CD4-positive, CD25-positive, alpha-beta regulatory T cell (primary cell): ENCODE measurements at places on chromosomes 3 and 15. TPM values are rescaled to one million over a fixed set of nuclear protein-coding genes. Genes with fewer than 3 reads are reported as not detected.

Gene CCR1
- 0.17 TPM for total RNA-seq

Gene FGF12
- not detected for total RNA-seq

Gene DOCK3
- total RNA-seq: 0.35 TPM

Gene RBMS3
- total RNA-seq: 5.9 TPM

Gene SLC24A5
- total RNA-seq: not detected

Gene GADL1
- not detected for total RNA-seq

Gene ADCY5
- total RNA-seq: not detected

Gene ZNF609
- total RNA-seq: 39.0 TPM

Gene FMN1
- 8.9 TPM for total RNA-seq

Gene KLHL25
- total RNA-seq: 8.8 TPM

Gene LRRK1
- 0.17 TPM for total RNA-seq

GRCh38 chr15:77656294-77656693, 23.6 kb upstream of the LINGO1 start:
- no peak overlapping the region for H3K4me3 ChIP-seq
- H3K36me3 ChIP-seq: no peaks in the 10 kb centered on the region
- no peak for DNase-seq
- no peaks in the 10 kb centered on the region for H3K4me1 ChIP-seq
- H3K27ac ChIP-seq: no peak overlapping the region

GRCh38 chr3:54900838-54901591, 26.8 kb downstream of the LRTM1 start:
- DNase-seq: no peak
- H3K36me3 ChIP-seq: no peaks in the 10 kb centered on the region
- H3K4me1 ChIP-seq: no peaks in the 10 kb centered on the region
- no peaks in the 10 kb centered on the region for H3K27me3 ChIP-seq

DNA sequence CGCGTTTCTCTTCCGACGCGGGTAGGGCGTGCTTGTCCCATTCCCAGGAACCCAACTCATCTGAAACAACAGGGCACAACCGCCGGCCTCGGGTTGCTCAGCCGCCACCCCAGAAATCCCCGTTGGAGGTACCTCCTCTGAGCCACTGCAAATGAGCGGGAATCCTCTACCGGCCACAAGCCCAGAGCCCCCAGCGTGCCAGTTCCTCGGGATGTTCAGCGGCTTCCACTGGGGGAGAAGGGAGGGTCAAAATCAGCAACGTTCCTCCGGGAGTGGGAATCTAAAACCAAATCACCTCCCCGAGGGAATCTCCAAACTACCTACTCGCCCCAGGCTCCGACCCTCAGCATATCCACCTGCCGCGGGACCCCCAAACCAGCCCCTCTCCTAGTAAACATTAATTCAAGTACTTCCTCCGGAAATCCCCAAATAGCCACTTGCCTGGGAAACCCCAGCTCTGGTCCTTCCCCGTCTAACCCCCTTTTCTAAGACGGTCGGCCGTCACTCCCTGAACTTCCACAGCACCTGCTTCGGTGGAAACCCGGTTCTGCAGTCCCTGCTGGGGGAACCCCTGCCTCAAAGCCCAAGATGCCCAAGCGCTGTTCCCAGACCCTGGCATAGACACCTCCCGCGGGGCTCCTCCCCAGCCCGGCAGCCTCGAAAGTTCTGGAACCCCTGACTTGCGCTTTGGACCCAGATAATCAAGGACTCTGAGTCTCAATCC, 887 bp downstream of the OXTR start:
- H3K4me3 ChIP-seq: no peak overlapping the region
- no peak for DNase-seq
- peaks cover 6% of the 10 kb centered on the region for H3K27me3 ChIP-seq
- H3K27ac ChIP-seq: no peak overlapping the region
- peaks cover 17% of the 10 kb centered on the region for H3K4me1 ChIP-seq

GRCh38 chr3:29283231-29284119, 2.6 kb downstream of the RBMS3 start:
- H3K27me3 ChIP-seq: no peaks in the 10 kb centered on the region
- H3K4me1 ChIP-seq: peaks cover 8% of the 10 kb centered on the region
- DNase-seq: no peak
- peak overlapping the region; percentile 75 for H3K27ac ChIP-seq

GRCh38 chr3:177459401-177459800, 262.1 kb upstream of the TBL1XR1 start:
- no peaks in the 10 kb centered on the region for H3K36me3 ChIP-seq
- H3K4me1 ChIP-seq: peaks cover 10% of the 10 kb centered on the region
- no peaks in the 10 kb centered on the region for H3K27me3 ChIP-seq
- DNase-seq: no peak

DNA sequence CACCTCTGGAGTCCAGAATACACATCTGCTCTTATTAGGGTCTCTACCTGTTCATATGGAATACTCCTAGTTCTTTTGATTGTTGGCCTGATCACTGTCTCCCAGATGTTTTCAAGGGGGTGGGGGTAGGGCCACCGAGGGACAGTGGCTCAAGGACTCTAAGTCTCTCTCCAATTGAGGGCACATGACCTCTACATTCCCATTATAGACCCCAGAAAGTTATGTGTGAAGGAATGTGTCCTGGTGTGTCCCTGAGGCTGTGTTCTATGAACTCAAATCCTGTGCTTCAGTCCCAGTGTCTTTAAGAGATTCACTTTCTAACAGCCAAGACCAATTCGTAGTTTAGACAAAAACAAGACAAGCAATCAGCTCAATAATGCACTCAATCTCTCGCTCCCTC, 357.4 kb downstream of the ERC2 start:
- H3K27me3 ChIP-seq: no peaks in the 10 kb centered on the region
- H3K36me3 ChIP-seq: no peaks in the 10 kb centered on the region
- H3K4me1 ChIP-seq: no peaks in the 10 kb centered on the region
- H3K27ac ChIP-seq: no peak overlapping the region

- no peaks in the 10 kb centered on the region for H3K36me3 ChIP-seq
- no peak overlapping the region for H3K4me3 ChIP-seq
- H3K27me3 ChIP-seq: no peaks in the 10 kb centered on the region
- H3K27ac ChIP-seq: no peak overlapping the region
- H3K4me1 ChIP-seq: no peaks in the 10 kb centered on the region
- no peak for DNase-seq
These were observed 225.1 kb downstream of the SNRPN start for GRCh38 chr15:25179673-25180511.

GRCh38 chr15:28887339-28888174, 1.8 kb downstream of the APBA2 start:
- peak overlapping the region; percentile 26 for H3K4me3 ChIP-seq
- no peak overlapping the region for H3K27ac ChIP-seq
- H3K36me3 ChIP-seq: no peaks in the 10 kb centered on the region
- H3K27me3 ChIP-seq: peaks cover 3% of the 10 kb centered on the region

GRCh38 chr3:133893683-133894352, 1.9 kb downstream of the RAB6B start:
- no peak for DNase-seq
- H3K36me3 ChIP-seq: no peaks in the 10 kb centered on the region
- peaks cover 5% of the 10 kb centered on the region for H3K4me1 ChIP-seq
- H3K4me3 ChIP-seq: no peak overlapping the region
- no peaks in the 10 kb centered on the region for H3K27me3 ChIP-seq
- no peak overlapping the region for H3K27ac ChIP-seq

- no peaks in the 10 kb centered on the region for H3K4me1 ChIP-seq
- no peaks in the 10 kb centered on the region for H3K36me3 ChIP-seq
- no peak for DNase-seq
These were observed 99.8 kb upstream of the HACD2 start for GRCh38 chr3:123684636-123685035.

DNA sequence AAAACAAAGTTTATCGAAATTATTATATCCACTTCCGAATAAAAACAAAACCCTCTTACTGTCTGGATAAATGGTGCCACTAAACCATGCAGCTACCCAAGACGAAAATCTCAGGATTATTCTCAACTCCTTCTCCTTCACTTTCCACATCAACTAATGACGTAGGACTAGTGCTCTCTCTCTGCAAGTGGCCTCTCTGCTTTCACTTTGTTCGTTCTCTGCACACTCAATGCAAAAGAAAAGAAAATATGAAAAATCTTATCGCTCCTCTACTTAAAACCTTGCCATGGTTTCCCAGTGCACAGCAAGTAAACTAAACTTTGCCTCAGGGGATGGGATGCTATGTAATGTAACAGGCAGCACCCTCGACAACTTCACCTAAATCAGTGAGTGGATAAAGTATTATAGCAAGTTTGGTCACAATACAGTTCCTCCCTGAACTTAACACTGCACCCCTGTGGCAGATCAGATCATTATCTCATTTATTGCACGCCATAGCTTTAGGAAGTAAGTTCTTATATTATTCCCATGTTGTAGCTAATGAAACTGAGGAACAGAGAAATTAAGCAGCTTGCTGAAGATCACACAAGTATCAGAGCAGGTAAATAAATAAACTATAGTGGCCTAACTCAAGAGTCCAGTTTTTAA, 262.7 kb upstream of the GADL1 start:
- no peaks in the 10 kb centered on the region for H3K27me3 ChIP-seq
- H3K27ac ChIP-seq: no peak overlapping the region
- no peaks in the 10 kb centered on the region for H3K4me1 ChIP-seq

- no peak overlapping the region for H3K27ac ChIP-seq
- H3K4me3 ChIP-seq: no peak overlapping the region
- no peaks in the 10 kb centered on the region for H3K27me3 ChIP-seq
- DNase-seq: no peak
These were observed 31.1 kb downstream of the PGPEP1L start for GRCh38 chr15:98976500-98976899.

- DNase-seq: no peak
- no peaks in the 10 kb centered on the region for H3K36me3 ChIP-seq
- H3K27ac ChIP-seq: no peak overlapping the region
- no peak overlapping the region for H3K4me3 ChIP-seq
- no peaks in the 10 kb centered on the region for H3K4me1 ChIP-seq
These were observed 333.0 kb upstream of the SEMA6D start for GRCh38 chr15:47384341-47384740.

DNA sequence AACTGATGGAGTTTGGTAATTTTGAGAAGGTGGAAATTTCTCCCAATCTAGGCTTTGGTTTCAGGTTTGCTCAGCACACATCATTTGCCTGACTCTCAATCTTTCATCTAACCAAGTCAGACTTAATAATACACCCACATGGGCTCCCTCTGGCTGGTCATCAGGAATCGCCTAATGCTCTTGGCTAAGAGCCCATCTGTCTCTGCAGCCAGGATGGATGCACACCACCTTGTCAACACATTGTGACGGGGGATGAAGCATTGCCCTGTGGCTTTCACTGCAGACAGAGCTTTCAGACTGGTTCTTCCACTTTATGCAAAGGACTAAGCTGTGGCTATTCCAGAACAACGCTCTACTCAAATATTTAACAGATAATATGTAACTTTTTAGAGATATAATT, 3.0 kb upstream of the HDGFL3 start:
- H3K27me3 ChIP-seq: peaks cover 38% of the 10 kb centered on the region
- H3K4me3 ChIP-seq: no peak overlapping the region
- H3K27ac ChIP-seq: no peak overlapping the region
- H3K4me1 ChIP-seq: peaks cover 10% of the 10 kb centered on the region
- no peaks in the 10 kb centered on the region for H3K36me3 ChIP-seq

DNA sequence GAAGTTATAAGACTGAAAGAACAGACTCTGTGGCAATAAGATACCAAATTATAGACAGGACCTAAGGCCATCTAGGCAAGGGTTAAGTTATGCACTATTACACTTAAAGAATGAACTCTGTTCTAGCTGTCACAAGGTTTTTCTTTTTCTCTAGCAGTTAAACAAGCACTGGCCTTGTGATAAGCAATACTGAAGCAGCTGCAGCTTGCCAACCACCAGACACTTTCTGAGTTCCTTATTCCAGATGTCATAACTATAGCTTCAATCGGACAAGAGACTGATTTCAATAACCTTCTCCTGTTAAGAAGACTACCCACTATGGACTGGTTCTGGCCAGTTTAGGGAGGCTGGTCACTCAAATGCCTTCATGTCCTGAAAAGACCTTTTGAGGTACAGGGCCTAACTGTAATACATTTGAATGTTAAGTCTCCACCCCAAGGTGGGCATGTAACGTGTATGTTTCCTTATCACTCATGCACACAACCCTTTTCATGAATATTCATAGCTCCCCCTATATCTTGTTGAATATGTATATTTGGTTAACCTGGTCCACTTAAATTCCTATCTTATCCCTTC, 85.8 kb downstream of the CFAP20DC start:
- H3K4me3 ChIP-seq: no peak overlapping the region
- no peak for DNase-seq
- H3K27me3 ChIP-seq: no peaks in the 10 kb centered on the region
- no peak overlapping the region for H3K27ac ChIP-seq
- no peaks in the 10 kb centered on the region for H3K4me1 ChIP-seq
- H3K36me3 ChIP-seq: no peaks in the 10 kb centered on the region

DNA sequence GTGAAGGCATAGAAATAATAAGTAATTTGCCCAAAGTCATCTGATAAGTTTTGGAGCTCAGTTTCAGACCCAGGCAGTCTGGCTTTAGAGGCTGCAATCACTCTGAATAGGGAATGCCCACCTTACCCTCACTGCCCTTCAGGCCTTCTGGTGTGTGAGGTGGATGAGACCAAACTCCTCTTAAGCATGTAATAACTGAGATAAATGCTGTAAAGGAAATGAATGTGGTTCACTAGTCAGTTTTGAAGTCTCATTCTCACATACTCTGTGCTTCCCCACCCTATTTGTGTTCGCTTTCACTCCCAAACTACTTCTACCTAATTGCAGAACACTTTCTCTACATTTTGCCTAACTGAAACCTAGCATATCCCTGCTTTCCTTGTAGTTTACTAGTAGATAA, 144.1 kb downstream of the FILIP1L start:
- no peaks in the 10 kb centered on the region for H3K36me3 ChIP-seq
- no peaks in the 10 kb centered on the region for H3K27me3 ChIP-seq
- no peaks in the 10 kb centered on the region for H3K4me1 ChIP-seq
- DNase-seq: peak; percentile 33
- no peak overlapping the region for H3K4me3 ChIP-seq
- H3K27ac ChIP-seq: no peak overlapping the region

- H3K36me3 ChIP-seq: no peaks in the 10 kb centered on the region
- H3K27ac ChIP-seq: no peak overlapping the region
- peak; percentile 54 for DNase-seq
- peaks cover 7% of the 10 kb centered on the region for H3K4me1 ChIP-seq
- no peaks in the 10 kb centered on the region for H3K27me3 ChIP-seq
These were observed 246.7 kb downstream of the LPP start for GRCh38 chr3:188400494-188401243.

DNA sequence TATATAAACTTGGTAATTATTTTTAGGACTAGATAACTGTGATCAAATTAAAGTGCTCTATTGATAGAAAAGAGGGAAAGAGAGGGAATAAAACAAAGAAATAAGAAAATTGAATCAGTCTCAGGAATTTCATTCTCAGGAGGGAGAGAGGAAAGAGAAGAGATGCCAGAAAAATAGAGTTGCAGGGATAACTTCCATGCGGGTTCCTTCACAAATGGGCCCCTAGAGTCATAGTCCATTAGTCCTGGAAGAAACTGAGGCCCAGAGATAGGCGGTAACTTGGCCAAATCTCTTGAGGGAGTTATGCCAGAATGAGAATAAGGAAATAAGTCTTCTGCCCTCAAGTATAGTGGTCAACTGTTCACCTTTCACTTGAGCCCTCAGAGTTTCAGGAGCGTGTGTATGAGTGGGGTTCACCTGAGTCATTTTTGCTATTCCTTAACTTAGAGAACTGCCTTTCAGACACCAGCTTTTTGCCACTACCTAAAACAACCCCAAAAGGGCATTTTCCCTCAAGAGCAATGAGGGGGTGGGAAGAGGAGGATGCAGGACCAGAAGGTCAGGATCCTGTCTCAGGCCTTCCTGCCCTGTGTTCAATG, 192.6 kb downstream of the MEX3B start:
- H3K4me3 ChIP-seq: no peak overlapping the region
- H3K36me3 ChIP-seq: no peaks in the 10 kb centered on the region
- H3K27me3 ChIP-seq: no peaks in the 10 kb centered on the region
- no peaks in the 10 kb centered on the region for H3K4me1 ChIP-seq

GRCh38 chr3:87186608-87187159, 40.4 kb upstream of the CHMP2B start:
- no peak overlapping the region for H3K27ac ChIP-seq
- H3K4me1 ChIP-seq: no peaks in the 10 kb centered on the region
- no peak for DNase-seq
- H3K36me3 ChIP-seq: no peaks in the 10 kb centered on the region
- H3K4me3 ChIP-seq: no peak overlapping the region
